ENCODE measurements at places on chromosomes 3 and 15.

DNA sequence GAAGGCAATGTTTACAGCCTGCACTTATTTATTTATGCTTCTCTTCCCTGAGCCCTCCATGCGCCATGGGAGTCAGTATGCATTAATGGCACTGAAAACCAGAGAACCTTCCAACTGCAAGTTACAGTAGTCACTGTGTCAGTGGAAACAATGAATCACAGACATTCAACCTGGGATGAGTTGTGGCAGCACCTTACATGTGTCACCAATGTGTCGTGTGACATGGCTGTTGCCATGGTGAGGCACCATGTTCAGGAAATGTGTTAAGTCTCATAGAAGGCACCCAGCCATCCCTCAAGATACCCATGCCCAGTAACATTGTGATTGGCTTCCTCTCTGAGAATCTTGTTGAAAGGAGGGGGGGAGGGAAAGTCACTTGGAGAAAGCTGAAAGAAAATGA lies 105.0 kb downstream of the FOXP1 start:
- peak; percentile 14 for DNase-seq

- no peak for DNase-seq
These were observed 135.8 kb downstream of the ZNF621 start for GRCh38 chr3:40660554-40660953.

GRCh38 chr3:117479095-117479494 lies 769.5 kb downstream of the TUSC7 start:
- no peak for DNase-seq

- no peak for DNase-seq
These were observed 60.6 kb downstream of the CHAC1 start for GRCh38 chr15:41013691-41014414.

DNA sequence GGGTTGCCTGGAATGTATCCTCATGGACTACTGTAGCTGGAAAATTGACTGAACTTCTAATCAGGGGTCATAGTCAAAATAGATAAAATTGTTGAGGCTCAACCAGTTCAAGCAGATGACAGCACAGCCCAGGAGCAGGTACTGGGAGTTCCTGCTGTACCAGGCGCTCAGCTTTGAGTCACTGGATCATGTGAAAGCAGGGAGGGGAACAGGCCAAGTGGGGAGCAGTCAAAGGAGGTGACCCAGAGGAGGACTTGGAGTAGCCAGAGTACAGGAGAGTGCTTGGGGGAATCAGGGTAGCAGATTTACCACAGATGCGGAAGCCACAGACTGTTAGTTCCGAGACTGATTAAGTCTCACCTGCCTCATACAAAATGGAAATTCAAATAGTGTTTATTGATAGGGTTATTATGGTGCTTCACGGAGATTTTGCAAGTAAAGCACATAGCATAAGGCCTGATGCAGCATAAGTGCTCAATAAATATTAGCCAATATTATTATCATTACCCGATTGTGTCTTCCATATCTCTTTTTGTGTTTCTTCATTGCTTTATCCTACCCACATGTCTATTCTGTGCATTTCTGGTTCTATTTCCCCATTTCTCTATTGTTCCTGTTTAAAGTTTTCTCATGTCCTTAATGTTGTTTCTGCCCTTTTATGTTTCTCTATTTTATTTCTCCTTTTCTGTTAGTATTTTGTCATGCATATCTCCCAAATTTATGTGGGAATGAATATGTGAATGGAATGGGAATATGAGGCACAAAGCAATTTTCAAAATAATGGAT lies 369.2 kb upstream of the MCTP2 start:
- DNase-seq = no peak

GRCh38 chr15:27065151-27065550 lies 94.2 kb downstream of the GABRG3 start:
- DNase-seq = no peak

GRCh38 chr3:81782585-81782984 lies 21.1 kb upstream of the GBE1 start:
- no peak for DNase-seq

DNA sequence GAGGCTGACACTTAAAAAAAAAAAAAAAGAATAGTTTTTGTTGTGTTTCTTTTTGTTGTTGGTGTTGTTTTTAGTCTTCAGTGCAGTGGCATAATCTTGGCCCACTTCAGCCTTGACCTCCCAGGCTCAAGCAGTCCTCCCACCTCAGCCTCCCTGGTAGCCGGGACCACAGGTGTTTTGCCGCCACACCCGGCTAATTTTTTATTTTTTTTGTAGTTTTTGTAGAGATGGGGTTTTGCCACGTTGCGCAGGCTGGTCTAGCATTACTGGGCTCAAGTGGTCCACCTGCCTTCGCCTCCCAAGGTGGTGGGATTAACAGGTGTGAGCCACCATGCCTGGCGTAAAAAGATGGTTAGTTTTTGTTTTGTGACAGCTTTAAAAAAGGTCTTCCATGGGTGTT lies 30.1 kb downstream of the IGF1R start:
- DNase-seq = no peak

DNA sequence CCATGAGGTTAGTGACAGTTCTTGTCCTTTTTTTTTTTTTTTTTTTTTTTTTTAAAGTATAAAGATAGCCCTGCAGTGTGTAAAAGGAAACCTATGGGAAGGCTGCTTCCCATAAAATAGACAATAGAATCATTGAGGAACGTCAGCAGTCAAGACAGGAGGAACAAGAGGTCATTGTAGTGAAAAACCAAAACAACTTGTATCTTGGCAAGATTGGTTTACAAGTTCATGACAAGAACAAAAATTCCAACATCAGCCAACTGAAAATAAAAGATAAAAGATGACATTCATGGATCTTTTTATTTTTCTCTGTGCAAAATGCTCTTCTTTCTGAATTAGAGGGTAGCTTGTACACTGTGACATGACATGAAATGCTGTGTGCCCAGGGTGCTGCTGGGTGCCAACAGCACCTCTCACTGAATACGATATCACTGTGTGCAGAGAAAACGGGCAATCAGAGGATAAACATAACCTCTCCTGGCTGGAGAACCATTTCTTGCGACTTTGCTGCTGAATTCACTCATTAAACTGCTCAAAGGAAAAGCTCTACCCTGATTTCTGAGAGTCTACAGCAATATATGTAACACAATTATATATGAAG lies 30.1 kb upstream of the IP6K2 start:
- no peak for DNase-seq

GRCh38 chr3:45802146-45802545 lies 5.8 kb upstream of the SLC6A20 start:
- DNase-seq = no peak

- no peak for DNase-seq
These were observed 9.4 kb upstream of the STARD5 start for GRCh38 chr15:81333363-81333762.

GRCh38 chr15:74415966-74416916 lies 17.5 kb downstream of the SEMA7A start:
- no peak for DNase-seq

DNA sequence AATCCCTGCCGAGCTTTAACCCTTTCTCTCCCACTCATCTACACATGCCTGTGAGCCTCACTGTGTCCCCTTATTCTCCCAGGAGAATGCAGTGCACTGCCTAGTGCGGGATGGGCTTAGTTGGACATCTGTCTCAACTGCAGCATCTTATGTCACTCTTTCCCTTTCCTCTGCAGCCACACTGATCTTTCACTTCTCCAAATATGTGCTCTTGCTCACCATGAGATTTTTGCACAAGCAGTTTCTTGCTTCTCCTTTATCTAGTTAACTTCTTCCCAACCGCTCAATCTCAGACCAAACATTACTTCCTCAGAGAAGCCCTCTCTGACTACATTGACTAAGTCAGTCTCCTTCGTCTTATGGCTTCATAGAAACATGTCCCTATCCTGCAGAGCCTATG lies 292.3 kb downstream of the KBTBD8 start:
- DNase-seq = no peak

- DNase-seq = no peak
These were observed 15.1 kb upstream of the UACA start for GRCh38 chr15:70778258-70779076.

DNA sequence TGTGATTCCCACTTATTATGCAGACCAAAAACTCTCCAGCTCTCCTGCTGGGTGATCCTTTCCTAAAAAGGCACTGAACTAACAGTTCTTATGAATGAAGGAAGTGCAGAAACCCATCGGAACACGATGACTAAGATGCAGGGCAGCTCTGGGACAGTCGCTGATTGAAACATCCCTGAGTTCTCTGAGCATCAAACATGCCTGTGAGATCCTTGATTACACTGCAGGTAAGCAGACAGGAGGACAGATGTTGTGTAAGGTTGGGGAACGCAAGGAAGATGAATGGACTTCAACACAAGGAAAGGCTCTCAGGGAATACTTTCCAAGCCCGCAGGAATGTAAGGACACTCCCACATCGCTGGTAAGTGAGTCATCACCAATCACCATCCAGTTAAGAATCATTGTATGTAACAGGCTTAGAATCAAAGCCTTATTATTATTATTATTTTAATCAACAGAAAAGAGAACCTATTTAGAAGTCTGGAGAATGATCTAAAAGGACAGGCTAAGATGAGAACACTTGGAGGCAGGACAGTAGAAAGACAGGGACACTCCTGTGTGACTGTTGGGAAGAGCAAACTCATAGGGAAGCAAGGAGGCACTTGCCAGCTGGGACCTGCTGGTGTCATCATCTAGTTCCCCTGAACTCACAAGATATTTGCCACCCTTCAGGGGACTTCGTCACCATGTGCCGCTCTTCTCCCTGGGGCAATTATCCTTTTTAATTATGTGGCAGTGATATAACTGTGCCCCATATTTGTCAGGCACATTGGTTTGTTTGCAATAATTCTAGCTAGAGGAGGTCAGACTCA lies 26.0 kb downstream of the TMEM158 start:
- no peak for DNase-seq

GRCh38 chr15:68618908-68619698 lies 40.3 kb downstream of the CORO2B start:
- no peak for DNase-seq

DNA sequence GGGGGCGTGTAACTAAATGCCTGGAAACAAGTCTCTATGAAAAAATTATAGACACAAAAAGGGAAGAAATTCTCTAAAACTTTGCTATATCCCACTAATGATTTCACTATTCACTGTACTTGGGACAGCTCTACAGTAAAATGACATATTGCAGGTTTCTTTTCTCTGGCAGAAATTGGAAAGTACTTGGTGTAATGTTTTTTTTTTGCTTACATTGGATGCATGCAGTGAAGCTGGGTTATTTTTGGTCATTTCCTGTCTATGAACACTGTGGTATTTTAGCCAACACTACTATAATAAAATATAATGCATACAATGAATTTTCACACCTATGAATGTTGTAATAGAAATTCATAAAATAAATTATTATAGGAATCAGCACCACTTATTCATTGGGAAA lies 109.7 kb downstream of the LRRC49 start:
- no peak for DNase-seq

- peak; percentile 41 for DNase-seq
These were observed 697 bp downstream of the CHSY1 start for GRCh38 chr15:101250873-101251829.

DNA sequence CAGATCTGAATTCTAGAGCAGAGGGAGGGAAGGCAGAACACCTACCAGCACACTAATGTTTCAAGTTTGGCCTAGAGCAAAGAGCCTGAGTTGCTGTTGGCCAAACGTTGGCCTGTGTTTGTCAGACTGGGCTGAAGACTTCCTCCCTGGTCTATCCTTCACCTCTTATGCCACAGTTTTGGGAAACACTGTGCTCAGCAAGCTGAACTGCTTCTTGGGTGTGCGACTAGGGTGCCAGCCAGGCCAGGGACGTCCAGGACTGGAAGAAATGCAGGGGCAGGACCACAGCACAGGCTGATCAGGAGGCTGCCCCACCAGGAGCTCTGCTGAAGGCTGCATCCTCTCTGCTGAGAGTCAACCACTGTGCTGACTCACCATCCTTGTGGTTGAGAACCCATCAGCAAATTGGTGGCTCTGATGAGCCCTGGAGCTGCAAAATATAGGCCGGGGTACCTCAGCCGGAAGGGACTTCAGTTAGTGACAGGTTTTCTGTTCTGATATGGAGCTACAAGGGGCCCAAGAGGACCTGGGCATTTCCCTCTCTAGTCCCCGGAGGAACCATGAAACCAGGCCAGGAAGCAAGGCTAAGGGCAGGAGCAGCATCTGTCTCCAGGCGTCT lies 131.6 kb upstream of the RASGRP1 start:
- peak; percentile 46 for DNase-seq

DNA sequence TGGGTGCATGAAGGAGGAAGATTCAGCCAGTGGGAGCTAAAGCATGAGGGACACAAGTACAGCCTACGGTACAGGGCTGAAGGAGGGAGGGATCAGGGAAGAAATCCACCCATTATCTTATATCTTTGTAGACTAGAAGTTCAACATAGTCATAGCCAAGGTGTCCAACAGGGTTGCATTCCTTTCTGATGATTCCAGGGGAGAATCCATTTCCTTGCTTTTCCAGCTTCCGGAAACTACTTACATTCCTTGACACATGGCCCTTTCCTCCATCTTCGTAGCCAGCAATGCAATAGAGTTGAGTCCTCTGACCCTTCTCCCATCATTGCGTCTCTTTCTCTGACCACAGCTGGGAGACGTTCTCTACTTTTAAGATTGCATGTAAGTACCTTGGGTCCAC lies 471.0 kb upstream of the SEMA6D start:
- no peak for DNase-seq

DNA sequence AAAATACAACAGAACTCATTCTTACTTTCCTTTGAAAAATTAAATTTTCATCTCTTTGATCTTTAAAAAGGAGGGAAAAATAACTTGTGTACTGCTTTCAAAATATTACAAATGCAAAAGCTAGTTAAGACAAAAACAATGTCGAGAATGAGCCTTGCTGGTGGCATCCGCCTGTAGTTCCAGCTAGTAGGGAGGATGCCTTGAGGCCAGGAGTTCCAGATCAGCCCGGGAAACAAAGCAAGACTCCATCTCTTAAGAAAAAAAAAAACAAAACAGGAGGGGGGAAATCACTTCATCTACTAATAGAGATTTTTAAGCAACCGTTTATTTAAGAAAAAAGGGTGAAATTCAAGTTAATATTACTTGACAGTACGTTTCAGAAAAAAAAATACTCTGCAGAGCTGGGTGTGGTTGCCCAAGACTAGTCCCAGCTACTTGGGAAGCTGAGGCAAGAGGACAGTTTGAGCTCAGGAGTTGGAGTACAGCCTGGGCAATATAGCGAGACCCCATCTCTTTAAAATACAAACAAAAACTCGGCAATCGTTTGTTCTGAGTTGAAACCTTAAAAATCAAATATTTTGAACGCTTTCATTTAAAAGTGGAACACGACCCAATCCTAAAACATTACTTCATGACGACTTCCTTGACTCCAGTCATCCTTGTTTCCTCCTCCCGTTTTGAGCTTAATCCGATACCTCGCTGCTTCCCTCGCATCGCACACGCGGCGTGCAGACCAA lies 1.2 kb downstream of the KPNA1 start:
- DNase-seq = no peak

DNA sequence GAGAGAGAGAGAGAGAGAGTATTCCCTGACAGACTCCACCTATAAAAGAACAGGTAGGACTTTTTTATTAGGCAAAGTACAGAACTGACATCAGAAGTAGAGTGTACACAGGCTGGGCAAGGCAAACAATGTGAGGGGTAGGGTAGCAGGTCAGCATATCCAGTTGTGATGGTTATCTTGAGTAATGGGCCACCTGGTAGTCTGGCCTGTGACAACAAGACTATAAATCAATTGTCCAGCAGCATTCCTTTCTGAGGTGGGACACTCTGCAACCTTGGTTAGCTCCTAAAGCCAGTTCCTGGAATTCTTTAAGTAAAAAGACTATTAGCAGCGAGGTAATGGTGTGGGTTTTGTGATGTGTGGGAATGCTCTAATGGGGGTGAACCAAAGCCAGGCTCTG lies 14.9 kb upstream of the TMCC1 start:
- DNase-seq = no peak

- DNase-seq = no peak
These were observed 185.7 kb downstream of the CGGBP1 start for GRCh38 chr3:87873136-87873535.
